Cortex of kidney (tissue), 1 donor: ENCODE measurements at places on chromosomes 11 and 22.

- no peak for DNase-seq
Measured at GRCh38 chr11:64342869-64343745, 3.1 kb downstream of the CCDC88B start.

DNA sequence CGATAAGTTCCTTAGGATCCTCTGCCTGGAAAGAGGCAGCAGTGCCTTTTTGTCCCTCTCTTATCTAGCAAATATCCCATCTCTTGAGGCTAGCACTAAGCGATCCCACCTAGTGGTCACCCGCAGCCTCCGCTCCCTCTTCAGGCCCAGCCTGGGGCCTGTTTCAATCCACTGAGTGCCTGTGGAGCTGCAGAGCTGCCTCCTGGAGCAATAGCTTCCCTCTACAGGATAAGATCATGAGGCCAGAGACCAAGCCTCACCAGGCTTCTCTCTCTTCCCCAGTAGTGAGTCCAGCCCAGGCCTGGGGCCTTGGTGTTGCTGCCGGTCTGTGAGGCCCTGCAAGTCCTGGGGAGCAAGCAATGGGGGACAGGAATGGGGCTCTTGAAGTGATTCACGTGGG is 65.8 kb downstream of the SLC22A12 start:
- DNase-seq, result no peak

- no peak for DNase-seq
Measured at GRCh38 chr22:48902983-48903650, 924.6 kb downstream of the BRD1 start.

DNA sequence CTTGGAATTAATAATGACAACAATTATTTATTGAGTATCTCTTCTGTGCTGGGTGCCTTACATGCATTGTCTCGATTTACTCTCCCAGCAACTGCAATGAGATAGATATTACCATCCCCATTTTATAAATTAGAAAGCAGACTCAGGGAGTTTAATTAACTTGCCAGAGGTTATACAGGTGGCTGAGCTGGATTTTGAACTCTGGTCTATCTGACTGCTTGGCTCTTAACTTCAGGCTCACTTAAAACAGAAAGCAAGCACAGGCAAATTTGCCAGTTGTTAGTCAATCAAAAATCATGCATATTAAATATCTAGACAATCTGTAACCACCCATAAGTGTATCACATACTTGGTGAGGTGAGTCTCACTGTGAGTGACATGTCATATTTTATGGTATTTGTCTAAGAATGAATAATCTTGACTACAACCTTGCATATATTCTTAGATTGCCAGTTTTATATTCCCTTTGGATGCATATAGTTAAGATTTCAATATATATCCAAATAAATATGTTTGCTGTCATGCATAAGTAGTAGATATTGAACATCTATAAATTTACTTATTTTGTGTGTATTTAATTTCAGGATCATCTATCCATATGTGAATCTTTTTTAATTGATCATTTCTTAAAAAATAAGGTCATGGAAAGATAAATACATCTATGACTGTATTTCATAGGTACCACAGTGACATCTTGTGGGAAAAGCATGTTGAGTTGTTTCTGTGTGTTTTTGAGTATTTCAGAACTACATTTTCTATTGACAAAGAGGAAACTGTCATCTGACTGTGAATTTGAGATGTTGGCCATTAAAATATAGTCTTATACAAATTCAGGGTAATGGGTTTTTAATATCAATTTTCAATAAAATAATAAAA is 112.0 kb upstream of the ARHGAP42 start:
- DNase-seq, result no peak

DNA sequence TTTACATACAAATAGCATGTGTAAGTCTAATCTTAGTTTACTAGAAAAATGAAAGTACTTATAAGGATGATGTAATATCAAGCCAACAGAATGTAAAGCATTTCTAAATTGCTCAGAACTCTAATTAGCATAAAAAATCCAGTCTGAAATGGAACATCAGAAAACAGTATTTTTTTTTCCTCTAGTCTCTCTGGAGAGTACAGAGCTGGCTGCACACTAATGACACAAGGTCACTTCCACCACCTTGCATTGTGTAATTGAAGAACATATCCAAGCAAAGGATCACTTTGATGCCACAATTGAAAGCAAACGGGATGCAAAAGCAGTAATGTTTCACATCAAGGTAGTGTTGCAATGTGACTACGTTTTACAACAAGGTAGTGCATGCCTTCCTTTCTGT is 548.0 kb upstream of the LUZP2 start:
- no peak for DNase-seq

- no peak for DNase-seq
Measured at GRCh38 chr22:43843783-43844530, 18.4 kb downstream of the SULT4A1 start.

- DNase-seq, result no peak
Measured at GRCh38 chr22:30694171-30694639, 469 bp upstream of the OSBP2 start.

- DNase-seq, result no peak
Measured at GRCh38 chr11:128536506-128536905, 50.9 kb downstream of the ETS1 start.

DNA sequence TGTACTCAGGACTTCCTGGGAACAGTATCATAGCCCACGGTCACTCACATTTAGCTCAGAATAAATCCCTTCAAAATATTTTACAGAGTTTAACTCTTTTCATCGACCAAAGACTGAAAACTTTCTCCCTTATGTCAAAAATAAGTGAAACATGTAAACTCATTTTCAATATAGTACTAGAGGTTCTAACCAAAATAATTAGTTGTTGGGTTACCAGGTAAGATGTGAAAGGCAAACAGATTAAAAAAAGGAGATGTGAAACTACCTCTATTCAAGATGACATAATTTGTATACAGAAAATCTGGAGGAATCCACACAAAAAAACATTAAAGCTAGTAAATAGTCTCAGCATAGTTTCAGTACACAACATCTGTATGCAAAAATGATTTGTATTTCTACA is 20.3 kb downstream of the XKR3 start:
- no peak for DNase-seq

- no peak for DNase-seq
Measured at GRCh38 chr11:83836883-83837654, 550.9 kb upstream of the CCDC90B start.

- DNase-seq, result no peak
Measured at GRCh38 chr11:65870706-65871681, 1.6 kb downstream of the EFEMP2 start.

DNA sequence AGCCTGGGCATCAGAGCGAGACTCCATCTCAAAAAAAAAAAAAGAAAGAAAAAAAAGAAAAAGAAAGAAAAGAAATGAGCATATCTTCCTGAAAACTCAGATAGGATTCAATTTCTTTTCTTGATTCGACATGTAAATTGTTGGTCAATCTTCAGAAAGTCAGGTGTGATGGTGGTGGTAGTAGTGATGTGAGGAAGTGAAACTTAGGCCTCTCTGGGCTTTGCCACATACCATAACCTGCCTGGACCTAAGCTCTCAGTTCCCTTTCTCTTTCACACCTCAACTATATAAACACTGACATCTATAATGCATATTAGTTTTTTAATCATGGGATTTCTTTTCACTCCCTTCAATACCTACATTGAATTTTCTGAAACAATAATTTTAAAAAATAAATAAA is 98.0 kb upstream of the TBCEL start:
- no peak for DNase-seq

- DNase-seq, result no peak
Measured at GRCh38 chr11:877565-877964, 33.0 kb downstream of the CHID1 start.

DNA sequence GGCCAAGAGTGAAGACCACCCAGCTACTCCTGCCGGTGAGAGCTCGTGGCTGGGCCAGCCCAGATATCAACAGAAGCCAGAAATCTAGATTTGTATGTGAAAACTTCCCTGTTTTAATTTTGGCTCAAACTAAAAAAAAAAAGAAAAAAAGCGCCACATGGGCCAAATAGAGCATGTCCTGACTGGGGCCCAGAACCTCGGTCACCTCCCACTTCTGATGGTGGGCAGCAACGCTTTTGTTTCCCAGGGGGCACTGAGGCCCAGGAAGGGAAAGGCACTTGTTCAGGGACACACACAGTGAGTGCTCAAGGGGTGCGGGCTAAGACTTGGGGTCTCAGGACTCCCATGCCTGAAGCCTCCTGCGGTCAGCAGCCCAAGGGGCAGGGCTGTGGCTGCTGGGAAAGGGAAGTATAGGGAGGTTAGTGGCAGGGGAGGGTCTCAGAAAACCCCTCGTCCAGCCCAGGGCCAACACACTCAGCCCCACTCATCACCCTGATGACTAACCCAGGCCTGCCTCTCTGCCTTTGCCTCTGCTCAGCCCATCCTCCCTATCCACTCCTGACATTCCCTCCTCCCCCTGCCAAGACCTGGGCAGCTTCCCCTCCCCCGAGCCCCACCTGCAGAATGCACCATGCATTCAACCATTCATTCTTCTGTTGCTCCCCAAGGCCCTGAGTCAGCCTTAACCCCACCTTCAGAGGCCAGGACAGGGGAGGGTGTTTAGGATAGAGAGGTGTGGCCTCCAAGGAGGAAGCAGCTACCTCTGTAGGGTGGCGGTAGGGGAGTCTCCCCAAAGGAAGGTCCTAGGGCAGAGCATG is 30.0 kb upstream of the TCF20 start:
- DNase-seq, result no peak

DNA sequence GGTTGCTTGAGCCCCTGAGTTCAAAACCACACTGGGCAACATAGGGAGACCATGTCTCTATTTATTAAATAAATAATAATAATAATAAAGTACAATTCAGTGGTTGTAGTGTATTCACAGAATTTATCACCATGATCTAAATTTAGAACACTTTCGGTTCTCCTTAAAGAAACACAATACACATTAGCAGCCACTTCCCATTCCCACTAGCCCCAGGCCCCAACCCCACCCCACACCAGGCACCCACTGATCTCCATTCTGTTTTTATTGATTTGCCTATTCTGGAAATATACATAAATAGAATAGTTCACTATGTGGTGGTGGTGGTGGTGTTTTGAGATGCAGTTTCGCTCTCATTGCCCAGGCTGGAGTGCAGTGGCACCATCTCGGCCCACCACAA is 45.7 kb downstream of the BCL2L13 start:
- no peak for DNase-seq

DNA sequence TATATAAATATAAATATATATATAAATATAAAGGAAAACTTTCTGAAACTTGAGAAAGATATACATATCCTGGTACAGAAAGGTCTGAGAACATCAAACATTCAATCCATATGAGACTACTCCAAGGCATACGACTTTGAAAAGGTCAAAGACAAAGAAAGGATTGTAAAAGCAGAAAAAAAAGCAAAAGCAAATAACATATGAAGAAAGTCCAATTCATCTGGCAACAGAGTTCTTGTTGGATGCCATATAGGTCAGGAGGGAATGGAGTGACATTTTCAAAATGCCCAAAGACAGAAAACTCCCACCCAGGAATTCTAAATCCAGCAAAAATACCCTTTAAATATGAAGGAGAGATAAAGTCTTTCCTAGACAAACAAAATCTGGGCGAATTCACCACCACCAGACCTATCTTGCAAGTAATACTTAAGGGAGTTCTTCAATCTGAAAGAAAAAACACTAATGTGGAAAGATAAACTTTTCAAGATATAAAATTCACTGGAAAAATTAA is 42.3 kb upstream of the MRPL17 start:
- DNase-seq, result no peak

GRCh38 chr22:42473484-42474193 is 41.4 kb upstream of the NFAM1 start:
- no peak for DNase-seq

DNA sequence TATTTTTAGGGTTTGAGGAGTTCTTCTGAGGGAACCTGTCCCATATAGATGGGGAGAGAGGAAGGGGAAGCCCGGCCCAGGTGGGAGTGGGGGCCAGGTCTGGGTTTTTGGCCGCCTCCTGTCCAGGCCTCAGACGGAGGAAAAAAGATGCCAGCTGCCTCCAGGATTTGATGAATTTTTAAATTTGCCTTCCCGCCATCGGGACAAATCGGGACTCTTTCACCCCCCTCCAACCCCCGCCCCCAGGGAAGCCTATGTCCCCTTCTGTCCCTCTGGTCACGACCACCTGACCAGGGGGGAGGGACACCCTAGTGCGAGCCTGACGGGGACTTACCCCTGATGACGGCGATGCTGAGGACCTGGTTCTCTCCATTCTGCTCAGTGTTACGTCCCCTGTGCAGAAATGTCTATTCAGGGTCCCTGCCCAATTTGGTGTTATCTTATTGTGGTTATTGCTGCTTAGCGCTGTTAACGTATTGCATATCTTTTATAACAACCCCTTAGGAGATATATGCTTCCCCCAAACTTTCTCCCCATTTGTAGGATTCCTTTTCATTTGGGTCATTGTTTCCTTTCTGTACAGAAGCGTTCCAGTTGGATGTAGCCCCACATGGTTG is 115.9 kb upstream of the GRK3 start:
- no peak for DNase-seq

DNA sequence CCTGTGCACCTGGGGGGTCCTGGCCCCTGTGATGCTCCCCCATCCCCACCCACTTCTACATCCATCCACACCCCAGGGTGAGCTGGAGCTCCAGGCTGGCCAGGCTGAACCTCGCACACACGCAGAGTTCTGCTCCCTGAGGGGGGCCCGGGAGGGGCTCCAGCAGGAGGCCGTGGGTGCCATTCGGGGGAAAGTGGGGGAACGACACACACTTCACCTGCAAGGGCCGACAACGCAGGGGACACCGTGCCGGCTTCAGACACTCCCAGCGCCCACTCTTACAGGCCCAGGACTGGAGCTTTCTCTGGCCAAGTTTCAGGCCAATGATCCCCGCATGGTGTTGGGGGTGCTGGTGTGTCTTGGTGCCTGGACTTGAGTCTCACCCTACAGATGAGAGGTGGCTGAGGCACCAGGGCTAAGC is 20.0 kb upstream of the TALDO1 start:
- DNase-seq, result no peak

DNA sequence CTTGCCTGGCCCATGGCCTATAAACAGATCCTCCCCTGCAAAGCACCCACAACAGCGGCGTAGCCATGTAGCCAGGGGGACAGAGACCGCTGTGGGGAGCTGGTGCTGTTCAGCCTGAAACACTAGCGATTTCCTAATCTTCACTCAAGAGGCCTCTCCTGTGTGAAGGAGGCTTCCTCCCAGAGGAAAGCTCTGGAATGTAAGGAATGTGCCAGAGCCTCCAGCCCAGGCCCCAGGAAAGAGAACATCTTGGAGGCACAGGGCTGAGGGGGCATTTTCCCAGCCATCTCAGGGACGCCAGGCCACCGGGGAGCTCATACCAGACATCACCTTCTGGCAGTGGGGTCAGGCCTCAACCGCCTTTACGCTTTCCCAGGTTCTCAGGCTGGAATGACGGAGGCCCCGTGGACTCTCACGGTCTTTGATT is 24.0 kb downstream of the MIAT start:
- no peak for DNase-seq

DNA sequence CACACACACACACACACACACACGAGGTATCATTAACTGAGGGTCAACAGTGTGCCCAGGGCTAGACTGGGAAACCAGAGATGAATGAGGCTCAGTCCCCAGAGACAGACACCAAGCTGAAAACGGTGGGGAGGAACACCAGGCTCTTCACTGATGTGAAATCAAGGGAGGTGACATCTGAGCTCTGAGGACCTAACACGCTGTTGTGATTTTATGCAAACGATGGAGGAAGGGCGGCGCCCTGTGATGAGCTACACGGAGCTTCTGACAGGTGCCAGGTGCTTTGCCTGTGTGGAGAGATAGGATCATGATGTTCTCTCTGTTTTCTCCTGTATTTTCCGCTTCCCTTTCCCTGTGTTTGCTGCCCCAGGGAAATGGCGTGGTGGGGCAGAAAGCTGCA is 6.5 kb upstream of the CYB5R3 start:
- DNase-seq, result no peak
